ENCODE measurements at places on chromosomes 7 and 10.

- DNase-seq = no peak
Observed at GRCh38 chr7:40327113-40327512, 192.3 kb downstream of the SUGCT start.

DNA sequence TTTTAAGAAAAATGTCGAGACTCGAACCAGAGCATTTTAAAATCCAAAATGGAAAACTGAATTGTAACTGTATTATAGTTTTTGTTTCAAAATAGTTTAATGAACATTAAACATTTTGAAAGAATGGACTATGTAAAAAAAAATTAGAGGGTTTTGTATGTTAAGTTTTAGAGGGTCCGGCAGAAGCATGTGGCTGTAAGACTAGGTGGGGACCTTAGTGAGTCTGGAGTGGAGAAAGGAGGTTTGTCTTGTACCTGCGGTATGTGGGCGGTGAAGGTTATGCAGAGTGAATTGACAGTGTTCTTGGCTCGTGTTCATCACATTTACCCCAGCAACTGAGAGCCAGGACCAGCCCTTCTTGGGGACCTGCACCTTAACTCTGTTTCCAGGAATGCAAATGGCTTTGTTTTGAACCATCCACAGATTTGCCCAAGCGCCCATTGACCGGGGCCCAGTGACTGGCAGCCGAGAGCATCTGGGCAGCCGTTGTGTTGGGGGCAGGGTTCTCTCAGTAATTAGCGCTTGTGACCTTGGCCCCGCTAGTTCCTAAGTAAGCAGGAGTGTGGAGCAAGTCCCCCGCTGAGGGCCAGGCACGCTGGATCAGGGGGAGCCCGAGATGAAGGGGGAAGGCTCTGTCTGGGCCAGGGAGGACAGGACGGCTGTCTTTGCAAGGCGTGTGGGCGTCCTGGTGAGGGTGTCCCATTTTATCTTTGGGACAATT lies 1.4 kb upstream of the KLF6 start:
- DNase-seq = no peak

DNA sequence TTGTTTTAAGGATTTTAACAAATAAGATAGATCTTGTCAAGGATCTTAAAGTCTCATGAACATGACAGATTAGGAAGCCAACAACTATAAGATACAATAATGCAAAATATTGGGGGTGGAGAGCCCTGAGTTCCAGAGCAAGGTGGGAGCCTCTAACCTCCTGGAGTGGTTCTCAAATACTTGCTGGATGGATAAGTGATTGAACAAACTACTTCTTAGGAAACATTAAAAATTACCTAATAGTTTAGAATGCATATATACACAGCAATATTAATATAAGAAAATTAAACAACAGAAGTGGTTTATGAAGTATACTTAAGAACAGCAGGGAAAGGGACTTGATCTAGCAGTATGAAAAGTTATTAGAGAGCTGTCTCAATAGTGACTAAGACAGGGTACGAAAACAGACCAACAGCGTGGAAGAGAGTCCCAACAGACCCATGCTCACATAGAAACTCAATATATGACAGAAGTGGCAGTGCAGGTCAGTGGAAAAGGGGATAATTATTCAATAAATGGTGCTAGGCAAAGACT lies 28.3 kb downstream of the CRPPA start:
- no peak for DNase-seq

GRCh38 chr10:46233181-46233580 lies 53.6 kb upstream of the ANTXRL start:
- no peak for DNase-seq

GRCh38 chr7:126450269-126450671 lies 802.5 kb downstream of the GRM8 start:
- no peak for DNase-seq

DNA sequence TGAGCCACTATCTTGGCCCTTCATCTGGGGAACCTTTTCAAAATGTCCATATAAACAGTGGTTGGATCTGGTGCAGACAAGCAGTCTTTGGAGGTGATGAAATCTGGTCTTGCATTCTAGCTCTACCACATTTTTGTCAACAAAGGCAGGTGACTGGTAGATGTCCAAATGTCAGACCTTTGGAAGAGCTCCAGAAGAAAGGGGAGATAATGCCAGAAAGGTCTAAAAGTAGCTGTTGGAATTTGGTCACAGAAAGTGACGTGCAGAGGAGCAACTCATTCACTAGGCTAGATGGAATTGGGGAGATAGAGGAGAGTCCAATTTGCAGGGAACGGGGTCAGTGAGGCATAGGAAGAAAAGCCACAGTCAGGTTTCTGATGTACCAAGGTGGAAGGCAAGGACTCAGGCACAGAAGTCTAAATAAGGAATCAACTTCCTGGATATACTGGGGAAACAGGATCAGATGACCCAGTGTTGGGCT lies 36.4 kb upstream of the WAC start:
- DNase-seq = no peak

DNA sequence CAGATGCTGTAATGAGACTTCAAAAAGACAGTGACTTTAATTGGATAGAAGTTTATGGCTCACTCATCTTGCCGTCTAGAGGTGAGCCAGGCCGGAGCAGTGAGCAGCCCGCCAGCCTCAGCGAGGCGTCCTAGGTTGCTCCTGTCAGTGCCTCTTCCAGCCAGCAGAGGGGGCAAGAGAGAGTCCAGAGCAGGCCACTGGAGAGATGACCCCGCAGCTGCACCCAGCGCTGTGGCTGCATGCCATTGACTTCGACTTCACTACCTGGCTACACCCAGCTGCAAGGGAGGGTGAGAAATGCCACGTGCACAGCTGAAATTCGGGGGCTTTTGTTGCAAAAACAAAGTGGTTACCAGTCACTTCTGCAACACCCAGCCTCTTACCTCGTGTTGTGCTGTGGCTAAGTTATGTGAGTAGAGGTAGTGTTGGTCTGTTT lies 26.5 kb downstream of the NUB1 start:
- DNase-seq = peak; percentile 45

GRCh38 chr7:14218338-14218737 lies 228.9 kb upstream of the ETV1 start:
- no peak for DNase-seq

GRCh38 chr7:80641548-80641947 lies 3.1 kb downstream of the CD36 start:
- no peak for DNase-seq

DNA sequence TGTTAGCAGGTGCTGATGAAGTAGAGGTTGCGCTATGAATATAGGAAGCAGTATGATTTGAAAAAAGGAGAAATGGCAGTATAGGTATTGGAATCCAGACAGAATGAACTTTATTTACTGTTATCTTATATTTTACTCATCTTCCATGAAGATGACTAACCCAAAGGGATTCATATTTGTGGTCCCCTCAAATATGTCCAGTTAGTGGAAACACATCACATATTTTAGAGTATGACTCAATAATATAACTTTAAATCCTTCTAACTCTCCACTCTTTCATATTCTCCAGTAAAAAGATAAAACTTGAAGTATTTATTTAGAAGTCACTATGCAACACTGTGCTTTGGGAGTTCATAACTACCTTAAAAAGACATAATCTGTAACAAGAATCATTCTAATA lies 286.5 kb upstream of the LRRTM3 start:
- DNase-seq = no peak

DNA sequence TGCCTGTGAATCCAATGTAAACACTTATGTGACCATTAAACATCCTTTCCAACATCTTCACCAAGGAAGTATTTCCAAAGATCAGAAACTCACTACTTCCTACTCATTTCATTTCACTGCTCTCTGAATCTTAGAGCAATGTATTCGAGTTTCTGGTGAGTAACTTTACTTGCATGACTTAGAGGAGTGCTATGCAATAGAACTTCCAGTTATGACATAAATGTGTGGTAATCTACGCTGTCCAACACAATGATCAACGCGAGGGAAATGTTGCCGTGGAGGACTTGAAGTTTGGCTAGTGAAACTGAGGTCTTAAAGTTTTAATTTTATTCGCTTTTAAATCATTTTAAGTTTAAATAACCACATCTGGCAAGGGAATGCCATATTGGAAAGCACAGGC lies 1326.3 kb downstream of the XPNPEP1 start:
- no peak for DNase-seq

DNA sequence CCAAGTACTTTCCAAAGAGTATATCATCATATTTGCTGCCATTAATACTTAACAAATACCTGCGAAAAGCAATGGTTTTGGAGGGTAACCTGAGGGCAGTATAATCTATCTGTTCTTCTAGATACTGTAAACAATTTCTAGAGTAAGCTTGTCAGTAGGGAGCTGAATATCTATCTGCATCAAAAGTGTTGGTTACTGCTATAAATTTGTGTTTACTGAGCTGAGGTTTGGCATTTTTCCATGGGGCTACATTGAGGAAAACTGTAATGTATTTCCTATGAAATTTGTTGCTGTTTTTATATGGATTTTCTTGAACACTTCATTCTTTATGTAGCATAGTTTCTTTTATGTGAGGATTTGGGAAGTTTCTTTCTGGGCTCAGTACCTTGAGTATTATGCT lies 913.4 kb downstream of the CNTNAP2 start:
- DNase-seq = no peak

- no peak for DNase-seq
Observed at GRCh38 chr10:63466144-63466935, 563 bp upstream of the JMJD1C start.

- DNase-seq = peak; percentile 28
Observed at GRCh38 chr10:12564173-12564572, 214.8 kb downstream of the CAMK1D start.

DNA sequence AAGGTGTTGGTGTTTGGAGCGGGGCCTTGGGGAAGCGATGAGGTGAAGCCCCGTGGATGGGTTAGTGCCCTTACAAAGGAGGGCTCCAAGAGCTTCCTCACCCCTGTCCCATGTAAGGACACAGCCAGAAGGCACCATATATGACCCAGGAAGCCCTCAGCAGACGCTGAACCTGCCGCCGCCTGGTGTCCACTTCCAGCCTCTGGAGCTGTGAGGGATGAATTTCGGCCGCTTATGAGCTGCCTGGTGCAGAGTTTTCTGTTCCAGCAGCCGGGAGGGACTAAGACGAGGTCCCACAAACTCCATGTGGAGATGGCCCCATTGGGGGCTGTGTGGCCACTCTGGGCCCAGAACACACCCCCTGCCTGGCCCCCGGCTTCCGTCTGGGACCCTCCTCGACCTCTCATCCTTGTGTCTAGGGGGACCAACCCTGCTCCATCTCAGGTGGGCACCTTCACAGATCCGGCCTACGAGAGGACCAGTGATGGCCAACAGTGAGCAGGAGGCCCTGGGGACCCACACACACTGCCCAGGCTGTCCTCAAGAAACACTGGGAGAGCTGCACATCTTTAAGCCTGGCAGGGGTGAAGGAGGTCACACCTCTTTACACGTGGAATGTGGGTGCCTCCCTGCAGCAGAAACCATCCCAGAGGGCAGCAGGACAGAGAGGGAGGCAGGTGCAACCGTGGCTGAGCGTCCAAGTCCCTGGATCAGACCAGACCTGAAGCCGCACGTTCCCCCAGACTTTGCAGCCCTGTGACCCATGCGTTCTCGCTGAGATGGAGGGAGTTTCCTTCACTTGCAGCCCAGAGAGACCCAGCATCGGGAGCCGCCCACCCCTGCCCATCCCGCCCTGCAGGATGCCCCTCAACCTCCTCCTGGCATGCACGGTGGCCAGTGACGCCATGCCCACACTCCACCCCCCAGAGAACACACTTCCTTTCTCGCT lies 96.1 kb downstream of the PDGFA start:
- DNase-seq = no peak

GRCh38 chr7:1777122-1777521 lies 107.0 kb downstream of the ELFN1 start:
- DNase-seq = no peak

DNA sequence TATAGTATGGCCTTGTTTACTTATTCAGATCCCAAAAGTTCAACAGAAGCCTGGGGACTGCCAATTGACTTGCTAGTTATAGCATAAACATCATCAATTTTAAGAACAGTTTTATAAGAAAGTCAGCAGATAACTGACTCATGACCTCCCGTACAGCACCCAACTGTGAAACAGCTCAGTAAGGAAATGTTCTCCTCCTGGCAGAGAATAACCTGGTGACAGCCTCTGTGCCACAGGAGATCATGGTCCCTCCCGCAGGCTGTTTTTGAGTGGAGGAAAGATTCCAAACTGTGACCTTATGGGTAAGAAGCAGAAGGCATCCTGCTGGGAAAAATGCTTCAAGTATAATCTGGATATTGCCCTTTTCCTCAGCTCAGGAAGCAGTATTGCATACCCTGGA lies 182.5 kb downstream of the SEMA3D start:
- no peak for DNase-seq

- no peak for DNase-seq
Observed at GRCh38 chr7:28675429-28675828, 263.1 kb downstream of the CREB5 start.

- no peak for DNase-seq
Observed at GRCh38 chr7:87456247-87456646, 19.2 kb downstream of the ABCB4 start.

DNA sequence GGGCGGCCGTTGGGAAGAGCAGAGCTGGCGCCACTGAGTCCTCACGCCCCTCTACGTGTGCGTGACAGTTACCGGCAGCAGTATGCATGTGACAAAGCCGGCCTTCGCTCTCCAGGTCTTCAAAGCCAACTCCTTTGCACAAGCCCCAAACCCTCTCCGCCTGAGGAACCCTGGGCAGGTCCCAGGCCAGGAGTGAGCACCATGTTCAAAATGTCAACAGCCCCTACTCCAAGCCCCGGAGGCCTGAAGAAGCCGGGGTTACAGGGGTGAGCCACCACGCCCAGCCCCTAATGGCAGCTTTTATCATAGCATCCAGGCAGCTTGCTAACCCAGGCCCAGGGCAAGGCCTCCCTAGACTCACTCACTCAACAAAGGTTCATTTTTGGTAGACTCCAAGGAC lies 70.8 kb downstream of the OAT start:
- no peak for DNase-seq

Measured in T-helper 1 cell (primary cell).